ENCODE measurements at places on chromosomes 1 and 21.
A peak's percentile ranks its signal among the peaks of the same experiment; 100 is the strongest.

DNA sequence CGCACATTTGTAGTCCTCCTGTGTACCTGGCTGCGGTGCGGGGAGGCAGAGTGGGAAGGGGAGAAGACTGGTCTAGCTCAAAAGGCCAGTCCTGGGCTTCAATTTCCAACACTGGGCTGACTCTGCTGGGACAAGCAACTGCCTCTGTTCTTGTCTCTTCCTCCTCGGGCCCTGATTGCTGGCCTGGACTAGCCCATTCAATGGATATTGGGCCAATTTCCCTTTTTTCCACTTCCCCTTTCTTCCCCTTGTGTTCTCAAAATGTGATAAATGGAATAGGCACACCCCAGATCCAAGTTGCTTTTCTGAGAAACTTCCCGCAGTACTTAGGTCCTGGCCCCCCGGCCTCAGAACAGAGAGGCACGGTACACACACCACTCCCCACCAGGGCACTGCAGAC is 48.2 kb downstream of the SPSB1 start:
- no peak for DNase-seq

DNA sequence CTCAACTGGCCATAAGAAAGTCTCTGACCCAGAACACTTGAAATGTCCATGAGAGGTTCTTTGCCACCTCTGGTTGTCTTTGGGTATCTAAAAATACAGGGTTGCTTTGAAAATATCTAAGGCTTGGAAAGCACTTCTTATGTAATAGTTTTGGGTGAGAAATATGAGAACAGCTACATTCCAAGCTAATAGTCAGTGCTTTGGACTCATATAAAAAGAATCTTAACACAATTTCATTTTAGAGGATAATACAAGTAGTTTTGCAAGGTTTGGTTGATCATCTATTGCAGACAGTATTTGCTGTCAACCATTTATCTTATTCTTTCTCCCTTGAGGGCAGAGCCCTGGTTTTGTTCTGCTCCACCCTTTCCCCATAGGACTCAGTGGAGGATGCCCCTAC is 207.5 kb downstream of the KCNK2 start:
- DNase-seq = no peak

DNA sequence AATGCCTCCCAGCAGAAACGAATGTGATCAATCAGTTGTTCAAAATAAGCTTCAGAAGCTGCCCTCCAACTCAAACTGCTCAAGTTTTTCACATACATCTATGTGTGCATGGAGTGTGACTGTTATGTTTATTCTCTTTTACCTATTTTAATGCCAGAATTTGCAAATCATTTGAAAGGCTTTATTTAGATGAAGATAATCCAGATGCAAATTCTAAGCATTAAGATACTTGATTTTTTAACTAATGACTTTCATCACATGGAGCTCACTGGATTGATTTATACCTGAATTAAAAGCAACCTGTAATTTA is 69.5 kb downstream of the PLD5 start:
- no peak for DNase-seq

DNA sequence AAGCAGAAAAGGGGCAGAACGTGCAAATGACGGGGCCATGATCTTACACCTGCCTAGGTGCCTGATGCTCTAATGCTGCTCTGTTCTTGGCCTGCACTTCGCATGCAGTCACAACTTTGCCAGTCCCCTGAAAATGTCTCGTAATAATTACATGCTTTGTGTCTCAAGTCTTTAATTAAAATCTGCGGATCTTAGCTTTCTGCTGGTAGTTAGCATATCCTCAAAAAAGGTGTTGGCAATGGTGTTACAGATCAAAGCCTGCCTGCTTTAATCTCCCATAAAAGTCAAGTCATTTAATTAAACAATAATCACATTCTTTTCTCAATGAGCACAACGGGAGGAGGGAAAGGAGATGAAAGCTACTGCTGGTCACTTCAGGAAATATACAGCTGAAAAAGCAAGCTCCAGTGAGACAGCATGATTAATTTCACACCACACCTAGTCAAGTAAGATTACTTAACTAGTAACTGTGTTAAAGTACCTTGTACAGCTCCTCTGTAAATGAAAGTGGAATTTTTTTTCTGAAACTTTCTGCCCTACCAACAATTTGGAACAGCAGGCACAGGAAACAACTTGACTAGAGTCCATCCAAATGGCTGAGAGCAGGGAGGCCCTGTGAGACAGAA is 45.8 kb downstream of the STX6 start:
- DNase-seq = no peak

DNA sequence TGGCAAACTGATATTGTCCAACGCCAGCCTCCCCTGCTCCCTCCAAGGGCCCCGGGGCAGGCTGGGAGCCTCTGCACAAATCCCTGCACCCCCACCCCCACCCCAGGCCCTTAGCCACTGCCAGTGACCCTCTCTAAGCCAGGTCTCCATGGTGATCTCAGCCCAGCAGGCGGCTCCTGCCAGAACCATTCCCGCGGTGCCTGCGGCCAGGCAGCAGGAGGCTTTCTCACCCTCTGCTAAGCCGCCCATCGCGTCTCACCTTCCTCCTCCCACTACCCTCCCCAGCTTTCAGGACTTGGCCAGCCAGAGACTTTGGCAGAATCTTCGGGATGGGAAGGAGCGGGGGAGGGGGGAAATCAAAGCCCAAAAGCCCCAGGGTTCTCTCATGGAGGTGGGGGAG is 46.8 kb upstream of the WASF2 start:
- no peak for DNase-seq

- peak; percentile 59 for DNase-seq
Observed at GRCh38 chr1:145425436-145426029, at the start of gene NBPF20. Gene NBPF20, minus strand, starts transcription at chr1:145425603. Its CDS starts 20,331 bp downstream, at chr1:145405272.

GRCh38 chr1:38203441-38203840 is 156.8 kb upstream of the POU3F1 start:
- no peak for DNase-seq

- DNase-seq = no peak
Observed at GRCh38 chr1:156528231-156528630, 27.7 kb upstream of the MEF2D start.
